IMR-90 (cell line): ENCODE measurements at places on chromosomes 5 and 9. TPM values are rescaled to one million over a fixed set of nuclear protein-coding genes. Genes with fewer than 3 reads are reported as not detected.
A peak's percentile ranks its signal among the peaks of the same experiment; 100 is the strongest.

OTP gene
- total RNA-seq, result not detected in 2 replicates

PRELID2 gene
- total RNA-seq, result 8.6 and 13.9 TPM in 2 replicates

TAF11L10 gene
- total RNA-seq, result not detected in 2 replicates

- peak; percentile 65 for DNase-seq
These were observed 299.4 kb upstream of the RASA1 start for GRCh38 chr5:86968301-86968753.

DNA sequence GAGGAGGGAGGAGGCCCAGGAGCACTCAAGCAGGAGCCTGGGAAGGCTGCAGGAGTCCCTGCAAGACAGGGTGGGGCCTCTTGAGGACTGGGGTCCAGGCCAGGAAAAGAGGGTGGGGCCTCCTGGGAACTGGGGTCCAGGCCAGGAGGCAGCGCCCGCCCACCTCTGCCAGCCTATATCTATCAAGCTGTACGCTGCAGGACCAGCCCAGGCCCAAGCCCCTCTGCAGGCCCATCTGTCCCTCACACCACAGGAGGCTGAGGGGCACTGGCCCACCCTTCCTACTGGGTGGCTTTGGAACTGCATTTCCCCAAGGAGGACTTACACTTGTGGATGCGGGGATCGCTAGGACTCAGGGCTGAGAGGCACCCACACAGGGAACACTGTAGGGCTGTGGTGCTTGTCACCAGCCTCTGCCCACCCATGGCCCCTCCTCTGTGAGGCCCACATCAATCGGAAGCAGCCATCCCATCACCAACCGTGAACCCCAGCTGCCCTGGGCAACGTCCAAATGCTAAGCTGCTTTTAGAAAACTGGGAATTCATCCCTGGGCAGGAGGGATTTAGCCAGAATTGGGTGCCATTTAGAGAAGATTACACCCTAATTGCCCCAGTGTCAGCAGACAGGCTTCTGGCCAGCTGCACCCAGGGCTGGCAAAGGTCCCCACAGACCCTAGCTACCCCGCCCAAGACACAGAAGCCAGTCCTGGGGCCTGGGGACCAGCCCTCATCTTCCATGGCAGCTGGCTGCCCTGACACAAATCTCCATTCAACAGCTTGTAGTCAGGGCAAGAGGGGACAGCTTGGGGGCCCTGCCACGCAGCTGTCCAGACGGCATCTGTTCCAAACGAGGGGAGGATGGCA is 15.3 kb downstream of the BICD2 start:
- DNase-seq, result no peak

- no peak for DNase-seq
These were observed 95.4 kb downstream of the TLE4 start for GRCh38 chr9:79667120-79667519.

UBLCP1 gene
- total RNA-seq, result 11.7 and 23.1 TPM in 2 replicates

LCN1 gene
- total RNA-seq, result not detected in 2 replicates

- no peak for DNase-seq
These were observed 1361.7 kb upstream of the CDH9 start for GRCh38 chr5:28400076-28400475.

TOPORS gene
- total RNA-seq, result 27.8 and 41.7 TPM in 2 replicates

DNA sequence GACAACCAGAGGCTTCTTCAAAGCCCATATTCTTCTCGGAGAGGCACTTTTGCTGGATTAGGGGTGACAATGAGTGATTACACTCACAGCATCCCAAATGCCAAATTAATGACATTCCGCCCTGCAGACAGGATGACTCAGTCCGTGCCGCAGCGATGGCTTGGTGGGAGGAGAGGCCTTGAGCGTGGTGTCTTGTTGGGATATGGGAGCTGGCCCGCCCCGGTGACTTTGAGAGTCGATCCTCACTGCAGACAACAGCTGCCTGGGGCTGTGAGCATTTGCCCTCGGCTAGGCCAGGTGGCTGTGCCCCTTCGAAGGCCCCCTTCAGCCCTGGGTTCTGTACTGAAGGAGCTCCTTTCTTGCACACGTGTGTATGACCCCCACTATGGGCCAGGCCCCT is 29.8 kb downstream of the OLFM1 start:
- DNase-seq, result no peak

OMD gene
- total RNA-seq, result not detected in 2 replicates

ITGA2 gene
- total RNA-seq, result 83.6 and 93.4 TPM in 2 replicates

AUH gene
- total RNA-seq, result 8.1 and 12.8 TPM in 2 replicates

DNA sequence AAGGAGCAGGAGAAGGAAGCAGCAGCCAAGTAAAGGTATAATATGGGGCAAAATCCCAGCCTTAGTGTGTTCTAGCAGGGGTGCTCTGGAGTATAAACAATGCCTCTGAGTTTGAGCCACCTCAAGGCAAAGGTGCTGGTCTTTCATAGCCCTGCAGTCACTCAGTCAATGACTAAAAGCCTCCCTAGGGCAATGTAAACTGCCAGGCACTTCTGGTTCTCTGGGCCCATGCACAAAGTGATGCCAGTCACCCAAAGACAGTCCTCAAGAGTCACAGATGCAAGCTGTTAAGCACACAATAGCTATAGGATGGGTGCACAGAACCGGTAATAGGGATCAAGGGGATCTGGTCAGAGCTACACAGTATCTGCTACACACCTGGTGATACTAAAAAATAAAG is 12.6 kb downstream of the ZBTB5 start:
- no peak for DNase-seq

DNM1 gene
- total RNA-seq, result 11.4 and 13.6 TPM in 2 replicates

DNA sequence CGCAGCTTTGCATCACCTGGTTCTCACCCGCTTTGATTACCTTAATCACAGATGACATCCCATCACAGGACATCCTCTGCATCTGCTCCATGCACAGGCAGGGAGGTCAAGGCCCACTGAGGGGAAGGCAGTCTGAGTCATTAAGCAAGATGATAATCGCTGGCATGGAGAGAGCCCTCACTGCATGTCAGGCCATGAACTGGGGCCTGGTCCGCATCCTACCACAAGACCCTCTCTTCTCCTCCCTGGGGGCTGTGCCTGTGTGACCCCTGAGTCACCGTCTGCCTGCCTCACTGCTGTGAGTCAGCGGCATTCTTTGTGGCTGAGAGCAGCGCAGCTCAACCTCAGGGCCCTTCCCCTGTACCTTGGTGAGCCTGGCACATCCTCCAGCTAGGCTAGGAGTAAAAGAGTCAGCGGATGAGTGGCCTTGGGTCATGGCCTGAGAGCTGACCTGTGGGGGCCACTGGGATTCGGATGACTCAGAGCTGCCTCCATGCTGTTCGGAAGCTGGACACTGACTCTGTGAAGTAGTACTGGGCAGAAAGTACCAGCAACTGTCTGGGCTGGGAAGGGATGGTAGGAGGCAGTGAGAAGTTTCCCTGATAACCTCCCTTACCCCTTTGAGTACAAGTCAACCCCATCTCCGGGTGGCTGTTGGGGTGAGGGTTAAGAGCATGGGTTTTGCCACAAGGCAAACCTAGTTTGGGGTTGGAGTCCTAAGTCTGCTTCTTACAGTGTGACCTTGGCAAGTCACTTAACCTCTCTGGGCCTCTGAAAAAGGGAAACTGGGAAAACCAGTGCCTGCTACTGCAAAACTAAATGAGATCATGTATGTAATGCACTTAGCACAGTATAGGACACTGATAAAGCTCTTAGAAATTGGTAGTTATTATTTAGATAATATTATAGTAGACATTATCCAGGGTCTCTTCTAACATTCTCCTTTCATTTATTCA is 14.6 kb upstream of the ARSI start:
- DNase-seq, result peak; percentile 95

CEP120 gene
- 16.4 and 46.1 TPM in 2 replicates for total RNA-seq

- DNase-seq, result peak; percentile 89
These were observed 63.1 kb downstream of the UGCG start for GRCh38 chr9:111959468-111960359.

GNAQ gene
- 50.7 and 63.6 TPM in 2 replicates for total RNA-seq

DNA sequence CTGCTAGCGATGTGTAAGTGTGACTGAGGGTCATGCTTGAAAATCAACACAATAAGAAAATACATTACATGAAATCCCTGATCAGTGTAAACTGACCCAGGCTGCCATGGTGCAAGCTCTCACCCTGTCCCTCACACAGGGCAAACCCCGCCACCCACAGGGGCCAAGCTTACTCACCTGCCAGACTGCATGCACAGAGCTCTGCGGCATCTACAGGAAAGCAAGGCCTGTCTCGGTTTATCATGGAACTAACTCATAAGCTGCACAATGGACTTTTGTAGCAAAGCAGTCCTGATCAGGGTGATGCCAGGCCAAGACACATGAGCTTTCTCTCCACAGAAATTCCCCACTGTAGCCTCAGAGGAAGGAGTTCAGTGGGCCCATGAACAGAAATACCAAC is 9.7 kb downstream of the IPPK start:
- no peak for DNase-seq

GRCh38 chr5:143812085-143812705 is at the start of gene HMHB1:
Gene HMHB1 (plus strand): TSS chr5:143812161.
- no peak for DNase-seq

DNA sequence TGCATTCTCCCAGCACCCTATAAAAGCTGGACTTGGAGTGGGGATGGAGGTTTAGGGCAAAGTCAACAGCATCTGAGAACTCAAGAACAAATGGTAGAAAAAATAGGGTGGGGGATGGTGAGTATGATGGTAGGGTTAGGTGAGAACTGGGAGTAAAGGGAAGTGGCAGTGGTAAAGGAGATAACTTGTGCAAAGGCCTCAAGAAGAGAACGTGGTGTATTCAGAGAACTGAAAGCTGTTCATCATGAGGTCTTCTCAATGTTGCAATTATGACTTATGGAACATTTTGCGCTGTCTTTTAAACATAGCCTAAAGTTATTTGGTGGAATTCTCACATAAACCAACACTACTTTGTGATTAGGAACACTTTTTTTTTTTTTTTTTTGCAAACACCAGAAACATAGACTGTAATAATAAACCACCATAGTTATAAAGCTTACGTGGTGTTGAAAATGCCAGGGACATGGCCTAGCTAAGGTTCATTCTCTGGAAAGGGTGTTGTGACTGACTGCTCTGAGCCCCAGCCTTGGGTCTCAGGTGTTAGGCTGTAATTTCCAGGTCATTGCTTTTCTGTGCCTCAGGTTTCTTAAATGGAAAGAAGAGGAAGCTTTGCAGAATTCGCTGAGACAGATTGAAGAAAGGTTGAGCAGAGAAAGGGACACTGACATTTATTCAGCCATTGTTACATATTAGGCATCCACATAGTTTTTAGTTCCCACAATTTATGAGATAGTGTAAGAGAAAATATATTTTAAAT is 19.2 kb upstream of the TXNDC8 start:
- no peak for DNase-seq

- DNase-seq, result no peak
These were observed 114.1 kb downstream of the CDK5RAP2 start for GRCh38 chr9:120465685-120466407.

GRCh38 chr5:91076138-91076537 is 307.0 kb downstream of the ARRDC3 start:
- DNase-seq, result peak; percentile 6

DNA sequence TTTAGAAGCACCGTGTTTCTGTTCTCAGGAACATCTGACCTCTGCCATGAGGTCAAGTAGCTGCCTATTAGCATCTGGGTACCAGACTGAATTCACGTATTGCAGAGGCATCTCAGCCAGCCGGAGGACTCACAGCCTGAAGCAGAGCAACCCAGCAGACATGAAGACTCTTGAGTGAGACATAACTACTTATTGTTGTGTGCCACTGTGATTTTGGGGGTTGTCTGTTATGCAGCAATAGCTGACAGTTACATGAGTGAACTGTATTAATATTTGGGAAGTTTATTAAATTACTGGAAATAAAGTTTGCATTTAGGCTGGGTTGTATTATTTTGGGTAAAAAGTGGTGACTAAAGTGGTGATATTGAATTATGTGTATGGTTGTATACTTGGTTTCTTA is 1.3 kb upstream of the ACOT12 start:
- DNase-seq, result no peak

DNA sequence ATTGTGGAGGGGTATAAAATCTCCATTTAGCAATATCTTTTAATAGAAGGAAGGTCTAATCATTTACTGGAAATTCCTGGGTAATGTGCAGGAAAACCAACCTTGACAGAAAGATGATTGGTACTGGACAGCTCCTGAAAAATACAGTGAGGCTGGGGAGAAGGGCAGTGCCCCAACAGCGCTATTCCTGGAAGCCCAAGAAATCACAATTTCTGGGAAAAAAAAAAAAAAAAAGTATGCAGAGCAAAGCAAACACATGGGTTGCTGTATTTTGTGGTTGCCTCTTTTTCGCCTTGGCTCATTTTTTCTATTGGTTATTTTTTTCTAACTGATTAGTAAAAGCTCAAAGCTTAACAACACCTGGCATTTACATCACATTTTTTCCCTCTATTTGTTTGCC is 249.7 kb downstream of the ENC1 start:
- no peak for DNase-seq

ANKRD33B gene
- total RNA-seq, result 2.5 and 2.8 TPM in 2 replicates

ADAM19 gene
- 35.5 and 38.3 TPM in 2 replicates for total RNA-seq

- peak; percentile 29 for DNase-seq
These were observed 536 bp upstream of the COMMD10 start for GRCh38 chr5:116084287-116084691.

DNA sequence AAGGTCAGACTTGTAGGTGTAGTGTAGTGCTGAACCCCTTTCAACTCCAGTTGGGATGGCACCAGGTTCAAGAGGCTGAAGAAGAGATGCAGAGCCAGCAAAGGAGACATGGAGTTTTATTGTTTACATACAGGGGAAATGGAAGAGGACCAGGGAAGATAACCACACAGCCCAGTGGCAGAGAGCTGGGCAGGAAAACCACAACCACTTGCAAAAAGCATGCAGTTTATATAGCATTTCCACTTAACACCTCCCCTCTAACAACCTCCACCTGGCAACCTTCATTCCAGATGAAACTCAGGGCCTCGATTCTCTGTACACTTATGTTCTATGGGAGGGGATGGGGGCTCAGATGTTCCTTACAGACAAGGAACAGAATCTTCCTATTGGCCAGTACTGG is 56.9 kb downstream of the SNX24 start:
- no peak for DNase-seq

PAPPA gene
- total RNA-seq, result 11.7 and 12.4 TPM in 2 replicates

DNA sequence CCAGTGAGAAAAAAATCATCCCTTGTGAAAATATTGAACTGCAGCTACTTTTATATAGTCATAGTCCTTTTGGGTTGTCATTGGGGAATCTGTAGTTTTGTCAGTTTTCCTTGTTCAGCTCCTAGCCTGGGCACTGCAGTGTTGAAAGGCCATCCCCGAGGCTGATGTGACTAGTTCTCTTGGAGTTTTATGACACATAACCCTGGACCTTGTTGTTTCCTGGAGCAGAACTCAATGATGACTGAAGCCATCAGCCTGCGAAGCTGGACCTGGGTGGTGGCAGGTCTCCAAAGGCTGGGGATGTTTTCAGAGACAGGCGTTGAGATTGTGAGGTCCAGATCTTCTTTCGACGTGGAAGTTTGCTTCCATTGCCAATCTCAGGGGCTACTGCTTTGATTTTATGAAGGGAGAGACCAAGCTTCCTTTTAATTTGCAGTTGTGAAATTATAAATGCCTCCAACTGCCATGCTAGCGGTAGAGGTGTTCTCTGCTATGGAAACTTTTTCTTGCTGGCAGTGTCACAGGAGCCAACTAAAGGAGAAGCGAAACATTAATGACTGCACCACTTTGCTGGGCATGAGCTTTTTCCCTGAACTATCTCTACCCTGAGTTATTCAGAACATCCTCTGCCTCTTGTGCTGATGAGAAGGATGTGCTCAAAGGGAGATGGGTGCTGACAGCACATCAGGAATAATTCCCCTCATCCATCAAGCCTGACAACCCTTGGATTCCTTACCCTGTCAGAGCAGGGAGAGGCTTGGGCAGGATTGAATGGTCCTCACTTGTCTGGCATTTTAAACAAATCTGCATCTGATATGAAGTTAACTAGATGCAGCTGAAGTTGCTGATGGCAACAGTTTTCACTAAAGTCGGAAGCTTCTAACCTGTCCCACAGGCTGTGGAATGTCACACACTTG is 209.6 kb downstream of the MAST4 start:
- DNase-seq, result no peak

- DNase-seq, result no peak
These were observed 608.5 kb downstream of the PSAT1 start for GRCh38 chr9:78905387-78905786.
